ENCODE measurements at places on chromosomes 3 and 15. TPM values are rescaled to one million over a fixed set of nuclear protein-coding genes. Genes with fewer than 3 reads are reported as not detected.

DNA sequence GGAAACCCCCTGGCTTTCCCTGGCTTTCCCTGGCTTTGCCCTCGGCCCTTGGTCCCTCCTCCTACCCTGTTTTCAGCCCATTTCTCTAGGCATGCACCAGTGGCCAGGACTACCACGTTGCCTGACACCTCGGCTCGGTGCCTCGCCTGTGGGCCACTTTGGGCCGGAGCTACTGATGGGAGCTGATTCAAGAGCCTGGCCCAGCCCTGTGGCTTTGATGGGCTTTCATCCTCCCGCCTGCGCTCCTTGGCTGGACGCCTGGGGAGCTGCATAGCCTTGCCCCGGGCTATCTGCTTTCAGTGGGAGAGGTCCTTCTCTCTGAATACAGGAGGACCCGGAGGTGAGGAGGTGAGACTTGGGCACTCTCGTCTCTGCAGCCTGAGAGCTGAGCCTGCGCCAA is 192.7 kb upstream of the HES1 start:
- ATAC-seq, result no peak

- ATAC-seq, result no peak
These were observed 11.3 kb upstream of the APEH start for GRCh38 chr3:49662720-49663413.

DNA sequence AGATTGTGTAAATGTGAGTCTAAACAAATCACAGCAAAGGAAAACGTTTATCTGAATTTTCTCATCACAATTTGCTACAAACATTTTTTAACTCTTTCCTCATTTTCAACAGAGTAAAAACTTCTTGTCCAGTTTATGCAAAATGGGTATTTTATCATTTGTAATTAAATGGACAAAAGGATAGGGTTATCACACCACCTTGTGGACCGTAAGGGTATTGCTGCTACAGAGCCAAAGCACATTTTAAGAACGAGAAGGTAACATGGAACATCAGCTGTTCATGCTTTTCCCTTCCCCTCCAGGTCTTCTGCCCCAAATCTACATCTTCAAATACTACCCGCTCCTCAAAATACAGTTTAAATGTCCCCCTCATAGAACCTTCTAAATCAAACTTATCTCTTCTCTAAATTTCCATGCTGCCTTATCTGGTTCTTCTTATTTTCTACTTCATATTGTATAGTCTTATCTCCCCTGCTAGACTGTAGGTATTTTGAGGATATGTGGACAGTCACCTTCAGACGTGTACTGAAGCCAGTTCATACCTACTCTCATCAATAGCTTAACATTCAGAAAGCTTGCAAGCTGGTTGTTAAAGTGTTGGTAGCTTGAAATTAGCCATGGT is 12.8 kb upstream of the SETMAR start:
- peak; percentile 32 for ATAC-seq

The IL16 gene
- 0.66 TPM for total RNA-seq

The PRICKLE2 gene
- 14.3 TPM for total RNA-seq

The LRRIQ4 gene
- total RNA-seq, result not detected

GRCh38 chr3:18672561-18672960 is 247.4 kb upstream of the SATB1 start:
- ATAC-seq, result no peak

DNA sequence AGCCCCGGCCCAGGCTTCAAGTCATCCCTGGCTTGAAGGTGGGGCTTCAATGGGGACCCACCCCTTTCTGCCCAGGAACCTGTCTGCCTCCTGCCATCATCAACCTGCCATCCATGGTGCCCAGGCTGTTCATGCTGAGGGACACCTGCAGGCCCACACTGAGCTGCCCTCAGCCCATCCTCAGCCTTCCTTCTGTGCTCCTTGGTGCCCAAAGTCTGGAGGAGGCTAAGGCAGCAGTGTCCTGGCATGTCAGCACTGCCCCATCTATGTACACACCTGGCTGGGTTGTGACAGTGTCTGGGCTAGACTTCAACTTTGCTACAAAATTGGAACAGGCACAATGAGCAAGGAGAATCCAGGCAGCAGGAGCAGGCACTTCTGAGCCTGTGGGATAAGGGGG is 745.3 kb upstream of the EPHA6 start:
- ATAC-seq, result no peak

The MORC1 gene
- total RNA-seq, result not detected

GRCh38 chr3:40720863-40721262 is 196.1 kb downstream of the ZNF621 start:
- no peak for ATAC-seq

The REC114 gene
- total RNA-seq, result not detected

- peak; percentile 34 for ATAC-seq
These were observed 19.5 kb upstream of the BSN start for GRCh38 chr3:49534581-49535441.

DNA sequence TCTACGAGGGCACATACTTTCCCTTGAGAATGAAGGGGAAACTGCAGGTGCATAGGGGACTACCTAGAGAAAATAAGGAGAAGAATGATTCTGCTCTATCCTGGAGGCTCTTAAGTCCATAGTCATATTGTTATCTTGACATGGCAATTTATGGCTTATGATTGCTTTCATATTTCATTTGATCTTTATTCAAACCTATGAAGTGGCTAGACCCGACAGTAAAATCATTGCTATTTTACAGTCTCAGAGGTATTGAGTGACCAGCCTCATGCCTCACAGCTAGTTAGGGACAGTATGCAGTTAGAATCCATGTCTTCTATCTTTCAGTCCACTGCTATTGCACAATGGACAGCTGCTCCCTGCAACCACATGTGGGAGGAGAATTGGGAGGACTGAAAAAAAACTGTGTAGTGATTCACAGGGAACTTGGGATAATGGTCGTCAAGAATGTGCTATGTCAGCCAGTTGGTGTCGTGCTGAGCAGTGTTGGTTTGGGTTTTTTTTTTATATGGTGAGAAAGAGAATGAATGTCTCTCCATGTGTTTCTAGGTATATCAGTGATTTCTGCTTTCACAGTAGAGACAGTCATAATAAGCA is 63.2 kb upstream of the SPPL2A start:
- peak; percentile 97 for ATAC-seq

The GPR27 gene
- total RNA-seq, result 20.5 TPM

The FRMD5 gene
- 0.38 TPM for total RNA-seq

GRCh38 chr3:74713977-74714376 is 99.5 kb upstream of the CNTN3 start:
- ATAC-seq, result no peak

- peak; percentile 98 for ATAC-seq
These were observed 35.1 kb downstream of the CMTM6 start for GRCh38 chr3:32467333-32468070.

- ATAC-seq, result peak; percentile 70
These were observed 56.9 kb upstream of the VGLL3 start for GRCh38 chr3:87047852-87048251.

The CCDC9B gene
- 0.87 TPM for total RNA-seq

The ZCWPW2 gene
- total RNA-seq, result 0.21 TPM

DNA sequence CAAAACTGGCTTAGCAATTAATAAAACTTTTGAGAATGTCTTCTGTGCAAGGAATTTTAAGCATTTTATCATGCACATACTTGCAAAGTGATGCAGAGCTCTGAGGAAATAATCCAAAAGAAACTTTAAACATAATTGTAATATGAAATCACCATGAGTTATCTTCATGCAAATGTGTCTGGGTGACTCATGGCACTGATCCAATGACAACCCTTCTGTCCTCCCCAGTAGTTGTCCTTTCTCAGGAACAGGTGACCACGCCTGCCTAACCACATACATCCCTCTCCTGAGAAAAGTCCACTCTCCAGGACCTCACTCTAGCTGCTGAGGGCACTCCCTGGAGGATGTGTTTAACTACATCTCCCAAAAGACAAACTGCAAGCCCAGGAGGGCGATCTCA is 530.6 kb upstream of the IL12A start:
- ATAC-seq, result no peak

Measured in motor neuron (in vitro differentiated cells).